Left renal pelvis (tissue), 4 donors: ENCODE measurements at places on chromosomes 7 and 10. TPM values are rescaled to one million over a fixed set of nuclear protein-coding genes. Genes with fewer than 3 reads are reported as not detected.

GRCh38 chr10:29849126-29849833 lies 210.1 kb downstream of the JCAD start:
- no peak for DNase-seq

DNA sequence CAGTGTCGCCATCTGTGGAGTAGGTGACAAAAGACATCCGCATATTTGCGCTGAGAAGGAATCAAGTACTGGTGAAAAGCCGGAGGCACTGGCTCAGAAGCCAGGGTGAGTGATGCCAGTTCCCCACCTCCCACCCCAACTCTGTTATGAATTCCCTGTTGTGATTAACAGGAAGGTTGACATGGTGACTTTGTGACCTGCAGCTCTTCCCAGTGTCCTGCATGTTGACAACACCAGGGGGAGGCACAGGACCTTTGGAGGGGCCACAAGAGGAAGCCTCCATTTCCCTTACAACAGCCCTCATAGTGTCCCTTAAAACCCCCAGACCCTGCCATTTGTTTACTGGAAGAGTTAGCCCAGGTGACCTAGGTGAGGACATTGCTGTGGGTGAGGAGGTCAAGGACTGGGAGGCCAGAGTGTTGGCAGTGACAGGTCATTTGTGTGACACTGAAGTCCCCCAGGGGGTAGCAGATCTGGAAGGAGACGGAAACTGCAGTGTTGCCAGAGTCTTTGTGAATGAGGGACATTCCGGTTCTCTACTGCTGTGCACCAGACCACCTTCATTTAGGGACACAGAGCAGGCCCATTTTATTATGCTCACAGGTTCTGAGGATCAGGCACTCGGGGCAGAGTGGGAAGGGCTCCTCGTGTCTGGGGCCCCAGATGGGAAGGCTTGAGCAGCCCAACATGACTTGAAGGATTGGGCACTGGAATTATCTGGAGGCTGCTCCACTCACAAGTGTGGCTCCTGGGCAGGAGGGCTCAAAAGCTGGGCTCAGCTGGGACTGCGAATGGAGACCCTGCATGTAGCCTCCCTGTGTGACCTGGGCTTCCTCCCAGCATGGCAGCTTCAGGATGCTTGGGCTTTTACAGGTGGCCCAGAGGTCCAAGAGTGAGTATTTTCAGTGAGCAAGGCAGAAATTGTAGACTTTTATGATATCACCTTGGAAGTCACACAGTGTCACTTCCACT lies 13.0 kb upstream of the ANTXRL start:
- no peak for DNase-seq

GRCh38 chr10:98620503-98620902 lies 173.8 kb upstream of the HPS1 start:
- no peak for DNase-seq

DNA sequence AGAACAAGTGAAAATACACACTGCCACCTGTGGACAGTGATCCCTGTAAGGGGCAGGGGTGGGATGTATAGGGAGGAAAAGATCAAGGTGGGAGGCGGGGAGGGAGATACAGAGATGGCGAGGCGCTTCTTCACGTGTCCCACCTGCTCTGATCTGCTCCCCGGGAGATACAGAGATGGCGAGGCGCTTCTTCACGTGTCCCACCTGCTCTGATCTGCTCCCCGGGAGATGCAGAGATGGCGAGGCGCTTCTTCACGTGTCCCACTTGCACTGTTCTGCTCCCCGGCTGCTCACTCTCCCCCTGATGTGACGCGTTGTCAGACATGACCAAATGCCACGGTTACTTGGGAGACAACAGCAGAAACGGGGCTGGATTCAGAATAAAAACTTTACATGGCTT lies 308.3 kb upstream of the SHH start:
- no peak for DNase-seq

DNA sequence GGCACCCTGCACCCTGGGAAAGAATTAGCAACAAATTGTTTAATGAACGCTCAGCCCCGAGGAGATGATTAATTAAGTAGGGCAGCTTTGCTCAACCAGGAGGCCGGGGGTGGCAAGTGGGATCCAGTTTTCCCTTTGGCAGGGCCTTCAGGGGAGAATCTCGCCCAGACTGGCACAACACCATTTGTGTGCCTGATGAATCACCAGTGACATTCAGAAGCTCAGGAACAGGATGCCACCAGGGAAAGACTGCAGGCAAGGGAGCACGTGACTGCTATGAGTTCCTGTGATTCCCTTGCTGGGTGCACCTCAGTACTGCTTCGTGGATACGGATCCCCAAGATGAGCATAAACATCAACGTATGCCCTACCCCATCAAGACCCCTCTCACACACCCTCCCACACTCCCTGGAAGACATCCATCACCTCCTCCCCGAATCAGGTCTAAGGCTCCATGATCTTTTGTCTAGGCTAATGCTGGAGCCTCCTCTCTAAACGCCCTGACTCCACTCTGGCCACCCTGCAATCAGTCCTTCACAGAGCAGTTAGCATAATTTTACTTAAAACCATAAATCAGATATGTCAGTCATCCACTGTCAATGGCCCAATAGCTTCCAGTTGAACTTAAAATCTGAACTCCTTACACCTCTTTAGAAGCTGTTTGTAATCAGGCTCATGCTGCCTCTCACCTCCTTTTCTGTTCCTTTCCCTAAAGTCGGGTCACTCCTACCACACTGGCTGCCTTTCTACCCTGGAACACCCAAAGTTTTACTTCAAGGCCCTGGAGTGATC lies 109.2 kb upstream of the AGK start:
- DNase-seq = no peak

DNA sequence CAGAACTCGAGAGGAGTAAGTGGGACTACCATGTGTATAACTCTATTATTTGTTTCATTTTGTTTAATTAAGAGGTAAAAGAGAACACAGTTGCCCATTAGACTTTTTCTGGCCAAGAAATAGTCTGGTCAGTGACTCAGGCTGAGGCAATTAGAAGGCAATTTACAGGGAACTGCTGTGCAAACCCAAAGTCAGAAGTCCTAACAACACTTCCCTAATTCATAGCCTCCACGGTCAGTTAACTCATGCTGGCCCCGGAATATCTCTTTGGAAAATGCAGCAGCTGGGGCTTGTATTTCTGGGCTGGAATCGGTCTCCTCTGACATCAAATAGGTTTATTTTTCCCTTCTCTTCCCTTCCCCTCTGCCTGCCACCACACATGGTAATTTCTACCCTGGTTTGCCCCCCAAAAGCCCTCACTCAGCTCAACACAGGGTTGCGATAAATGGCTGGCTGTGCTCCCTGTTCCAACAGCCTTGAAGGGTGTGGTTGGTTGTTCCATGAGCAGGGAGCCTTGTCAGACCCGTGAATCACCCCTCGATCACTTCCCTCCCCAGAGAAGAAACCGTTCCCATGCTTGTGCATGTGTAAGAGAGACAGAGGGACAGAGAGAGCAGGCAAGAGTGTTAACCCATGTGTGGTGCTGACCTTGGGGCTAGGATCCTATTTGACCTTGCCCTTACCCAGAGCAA lies 5.3 kb downstream of the SH3PXD2A start:
- no peak for DNase-seq

DNA sequence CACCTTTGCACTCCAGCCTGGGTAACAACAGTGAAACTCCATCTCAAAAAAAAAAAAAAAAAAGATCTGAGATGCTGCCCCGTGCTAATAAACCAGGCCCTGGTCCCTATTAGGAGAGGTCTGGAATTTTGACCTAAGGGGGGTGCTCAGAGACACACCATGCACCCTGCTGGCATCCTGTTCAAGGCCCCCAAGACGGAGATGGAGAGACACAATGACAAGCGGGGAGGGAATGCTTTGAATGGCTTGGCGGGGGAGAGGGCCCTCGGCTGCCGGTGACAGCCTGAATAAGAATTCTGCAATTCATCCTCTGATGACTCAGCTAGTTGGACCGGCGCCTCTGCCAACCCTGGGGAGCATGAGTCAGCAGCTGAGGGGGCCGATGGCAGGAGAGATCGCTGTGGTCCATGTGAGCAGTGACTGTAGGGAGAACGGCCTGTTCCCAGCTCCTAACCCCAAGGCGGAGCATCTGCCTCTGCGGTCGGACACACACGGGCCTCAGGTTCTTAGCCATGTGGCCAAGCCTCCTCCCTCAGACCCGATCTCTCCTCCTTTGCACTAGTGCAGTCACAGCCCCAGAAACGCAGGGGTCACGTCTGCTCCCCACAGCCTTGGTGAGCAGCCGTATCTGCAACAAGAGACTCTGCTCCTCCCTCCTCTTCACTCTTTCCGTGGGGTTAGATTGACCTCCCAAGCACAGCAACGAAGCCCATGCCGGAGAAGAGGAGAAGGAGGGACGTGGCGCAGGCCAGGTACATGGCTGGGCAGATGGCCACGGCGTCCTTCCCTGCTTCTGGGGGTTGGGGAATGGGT lies 14.9 kb downstream of the TRIM56 start:
- no peak for DNase-seq

GRCh38 chr10:11322698-11323097 lies 288.8 kb downstream of the USP6NL start:
- no peak for DNase-seq

DNA sequence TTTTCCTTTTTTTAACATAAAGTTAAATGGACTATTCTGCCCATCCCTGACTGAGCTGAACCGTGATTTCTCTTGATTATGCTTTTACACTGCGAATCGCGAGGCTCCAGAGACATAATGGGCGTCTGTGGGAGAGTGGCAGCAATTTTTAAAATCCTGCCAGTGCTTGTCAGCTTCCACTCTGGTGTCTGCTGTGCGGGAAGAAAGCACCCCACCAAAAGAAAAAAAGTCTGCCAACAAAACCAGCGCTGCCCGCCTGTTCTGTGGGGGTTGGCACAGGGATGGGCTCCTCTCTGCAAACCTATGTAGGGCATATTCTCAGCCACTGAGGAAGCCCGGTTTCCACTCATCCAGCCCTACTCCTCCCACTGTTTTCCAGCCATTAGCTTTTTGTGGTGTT lies 592.3 kb upstream of the GALNT17 start:
- no peak for DNase-seq

DNA sequence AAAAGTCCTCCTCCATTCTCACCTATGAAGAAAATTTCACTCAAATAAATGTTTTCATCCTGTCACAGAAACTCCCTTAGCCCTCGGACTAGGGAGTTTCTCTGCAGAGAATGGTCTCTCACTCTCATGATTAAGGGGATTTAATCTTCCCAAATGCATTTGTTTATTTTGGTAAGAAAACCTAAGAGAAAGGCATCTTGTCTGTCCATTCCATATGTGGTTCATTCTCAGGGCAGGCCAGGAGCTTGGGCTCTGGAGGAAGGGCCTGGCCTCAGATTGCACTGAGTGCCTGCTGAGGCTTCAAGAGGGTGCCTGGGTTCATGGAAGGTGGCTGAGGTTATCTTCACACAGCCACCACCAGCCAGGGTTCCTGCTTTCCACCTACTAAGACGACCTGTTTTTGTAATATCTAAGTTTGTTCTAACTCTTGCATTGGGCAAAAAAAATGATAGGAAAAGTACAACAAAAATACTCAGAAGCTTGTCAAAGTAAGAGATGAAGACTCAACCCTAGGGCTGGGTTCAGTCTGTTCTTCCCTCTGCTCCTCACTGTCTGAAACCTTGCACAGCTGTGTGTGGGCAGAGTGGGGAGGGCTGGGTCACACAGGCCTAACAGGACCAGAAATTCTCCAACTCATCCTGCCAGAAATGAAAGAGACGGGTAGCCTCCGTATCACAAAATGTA lies 186.7 kb downstream of the CXCL12 start:
- DNase-seq = no peak

DNA sequence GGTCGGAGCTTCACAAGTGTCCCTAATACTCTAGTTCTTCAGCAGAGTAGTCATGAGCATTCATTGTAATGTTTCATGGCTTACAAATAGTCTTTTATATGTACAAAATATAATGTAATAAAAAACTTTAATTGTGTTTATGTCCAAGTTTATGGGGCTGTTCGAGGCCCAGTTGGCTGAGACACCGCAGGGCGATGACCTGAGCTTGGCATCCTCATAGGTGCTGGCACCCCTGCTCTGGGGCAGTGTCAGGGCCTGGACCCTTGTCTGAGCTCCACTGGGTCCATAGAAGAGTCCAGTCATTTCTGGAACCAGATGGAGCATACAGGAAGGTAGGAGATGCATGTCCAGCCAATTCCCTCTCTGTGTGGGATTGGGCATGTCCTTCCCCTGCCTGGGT lies 12.9 kb upstream of the ZMIZ1 start:
- DNase-seq = no peak

- no peak for DNase-seq
These were observed 306.3 kb upstream of the SP8 start for GRCh38 chr7:21092766-21093702.

- DNase-seq = no peak
These were observed 189.8 kb upstream of the IMMP2L start for GRCh38 chr7:111752022-111752582.

GRCh38 chr7:66807736-66808135 lies 67.2 kb downstream of the RABGEF1 start:
- no peak for DNase-seq

DNA sequence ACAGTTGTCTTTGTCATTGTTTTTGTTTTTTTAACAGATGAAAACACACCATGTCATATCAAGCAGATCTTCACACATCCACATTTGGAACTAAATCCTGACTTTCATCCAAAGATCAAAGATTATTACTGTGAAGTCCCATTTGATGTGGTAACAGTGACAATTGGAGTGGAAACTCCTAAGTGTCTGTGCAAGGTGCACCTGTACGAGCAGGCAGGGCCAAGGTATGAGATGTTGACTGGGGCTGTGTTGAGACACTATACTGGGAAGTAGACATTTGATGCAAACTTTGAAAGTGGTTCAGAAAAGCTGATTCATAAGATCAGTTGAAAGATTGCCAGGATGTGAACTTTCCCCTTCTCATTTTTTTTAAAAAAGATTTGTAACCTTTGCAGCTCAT lies 152.3 kb downstream of the CPED1 start:
- DNase-seq = no peak

DNA sequence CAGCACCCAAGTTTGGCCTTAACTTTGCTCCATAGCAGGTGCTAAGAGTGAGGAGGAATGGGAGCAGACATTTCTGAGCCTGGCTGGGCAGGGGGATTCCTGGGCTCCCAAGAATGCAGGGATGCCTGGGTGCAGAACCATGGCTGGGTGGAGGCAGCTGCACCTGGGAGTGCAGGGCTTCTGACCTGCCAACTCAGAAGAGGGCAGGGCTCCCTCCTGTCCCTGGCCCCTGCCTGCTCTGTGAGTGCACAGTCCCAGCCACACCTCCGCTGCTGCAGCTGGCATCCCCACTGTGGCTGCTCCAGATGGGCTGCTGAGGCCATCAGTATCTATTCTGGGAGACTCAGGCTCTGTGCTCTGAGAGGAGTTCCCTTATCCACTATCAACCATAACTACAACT lies 747.4 kb upstream of the VSTM2A start:
- no peak for DNase-seq

The CC2D2B gene
- 1.4 TPM for polyA plus RNA-seq

The PON3 gene
- 2.4 TPM for polyA plus RNA-seq

The ZNF37A gene
- 18.8 TPM for polyA plus RNA-seq

The HABP2 gene
- polyA plus RNA-seq = 0.80 TPM

The OPN1SW gene
- 2.2 TPM for polyA plus RNA-seq

The ZPBP gene
- 0.50 TPM for polyA plus RNA-seq

The ADIRF gene
- polyA plus RNA-seq = 18.9 TPM

The FAM25C gene
- not detected for polyA plus RNA-seq

The METTL2B gene
- 27.1 TPM for polyA plus RNA-seq

The IRF5 gene
- polyA plus RNA-seq = 7.2 TPM
